CD4-positive, alpha-beta T cell treated with Interleukin-10 for 1 hour (primary cell): ENCODE measurements at places on chromosomes 1 and 21.

DNA sequence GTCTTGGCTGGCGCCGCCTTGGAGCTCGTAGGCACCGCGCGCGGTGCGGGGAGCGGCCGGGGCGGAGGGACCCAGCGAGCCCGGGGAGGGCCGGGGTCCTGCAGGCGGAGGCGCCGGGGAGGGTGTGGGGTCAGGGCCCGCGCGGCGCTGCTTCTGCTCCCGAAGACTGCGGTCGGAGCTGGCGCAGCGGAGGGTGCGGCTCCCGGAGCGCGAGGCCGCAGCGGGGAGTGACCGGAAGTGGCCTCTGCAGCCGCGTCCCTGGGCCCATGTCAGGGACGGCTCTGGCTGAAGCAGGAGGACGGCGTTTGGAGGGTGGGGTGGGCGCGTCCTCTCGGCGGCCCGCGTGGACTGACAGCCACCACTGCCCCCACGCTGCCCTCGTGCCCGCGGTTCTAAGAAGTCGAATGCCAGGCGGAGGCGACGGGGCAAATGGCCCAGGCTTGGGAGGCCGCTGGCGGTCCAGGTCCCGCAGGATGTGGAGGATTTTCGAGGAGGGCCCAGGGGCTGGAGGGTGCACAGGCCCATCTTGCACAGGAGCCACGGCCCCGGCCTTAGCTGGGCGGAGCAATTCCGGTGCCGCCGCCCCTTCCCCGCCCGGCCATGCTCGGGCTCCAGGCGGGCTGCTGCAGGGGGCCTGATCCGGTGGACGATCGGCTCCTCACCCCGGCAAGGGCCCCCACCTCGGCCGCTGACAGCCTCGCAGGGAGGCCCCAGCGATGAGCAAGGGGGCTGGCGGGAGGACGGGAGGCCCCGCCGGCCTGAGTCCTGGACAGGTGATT lies 7.7 kb upstream of the ZNF669 start:
- DNase-seq = no peak

DNA sequence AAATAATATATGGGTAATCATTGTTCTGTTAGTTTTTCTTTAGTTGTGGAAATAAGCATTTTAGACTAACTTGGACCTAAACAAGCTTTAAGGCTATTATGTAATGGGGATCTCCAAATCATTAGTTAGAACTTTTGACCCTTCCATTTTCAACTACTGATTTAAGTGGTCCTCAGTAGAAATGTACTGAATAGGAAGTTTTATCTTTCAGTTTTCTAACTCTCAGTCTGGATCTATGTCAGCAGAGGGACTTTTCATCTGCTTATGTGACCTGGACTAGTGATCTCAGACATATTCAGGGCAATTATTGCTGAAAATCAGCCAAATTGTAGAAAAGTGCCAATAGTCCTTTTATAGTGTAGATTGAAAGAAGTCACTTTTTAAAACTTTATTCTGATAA lies 56.0 kb downstream of the SASS6 start:
- DNase-seq = no peak

GRCh38 chr21:38507374-38507942 lies 9.2 kb upstream of the ERG start:
- DNase-seq = no peak

DNA sequence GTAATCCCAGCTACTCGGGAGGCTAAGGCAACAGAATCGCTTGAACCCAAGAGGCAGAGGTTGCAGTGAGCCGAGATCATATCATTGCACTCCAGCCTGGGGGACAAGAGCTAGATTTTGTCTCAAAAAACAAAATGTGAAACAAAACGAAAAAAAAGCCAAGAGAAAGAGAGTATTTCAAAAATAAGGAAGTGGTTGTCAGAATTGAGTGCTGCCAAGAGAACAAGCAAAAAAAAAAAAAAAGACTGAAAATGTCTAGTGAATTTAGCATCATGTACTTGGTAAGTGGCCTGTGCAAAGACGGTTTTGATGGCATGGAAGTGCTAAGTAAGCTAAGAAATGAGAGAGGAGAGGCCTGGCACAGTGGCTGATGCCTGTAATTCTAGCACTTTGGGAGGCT lies 14.3 kb downstream of the KPNA6 start:
- DNase-seq = no peak

DNA sequence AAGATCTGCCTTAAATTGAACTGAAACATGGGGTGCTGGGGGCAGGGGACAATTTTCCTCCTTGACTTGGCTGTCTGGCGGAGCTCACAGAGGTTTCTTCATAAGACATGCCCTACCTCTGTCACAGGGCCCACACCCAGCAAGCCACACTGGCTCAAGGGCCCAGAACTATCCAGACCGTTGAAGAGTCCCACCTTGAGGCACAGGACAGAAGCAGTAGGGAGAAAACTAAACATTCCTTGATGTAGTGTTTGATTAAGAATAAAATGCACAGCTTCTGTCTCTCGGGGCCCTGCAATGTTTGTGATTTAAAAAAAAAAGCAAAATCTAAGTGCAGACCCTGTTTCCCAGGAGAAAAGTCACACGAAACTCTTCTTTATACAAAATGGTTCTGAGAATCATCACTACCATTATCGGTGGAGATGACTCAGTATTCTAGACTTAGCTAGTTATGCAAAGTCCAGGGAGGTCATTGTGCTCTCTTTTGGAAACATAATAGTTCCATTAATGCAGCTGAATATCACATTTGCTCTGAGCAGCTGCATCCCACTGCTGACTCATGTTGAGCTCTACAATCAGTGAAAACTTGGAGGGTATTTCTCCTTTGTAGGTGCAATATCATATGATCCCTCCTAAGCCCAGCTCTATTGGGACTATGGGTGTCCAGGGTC lies 53.6 kb upstream of the DIRAS3 start:
- no peak for DNase-seq

DNA sequence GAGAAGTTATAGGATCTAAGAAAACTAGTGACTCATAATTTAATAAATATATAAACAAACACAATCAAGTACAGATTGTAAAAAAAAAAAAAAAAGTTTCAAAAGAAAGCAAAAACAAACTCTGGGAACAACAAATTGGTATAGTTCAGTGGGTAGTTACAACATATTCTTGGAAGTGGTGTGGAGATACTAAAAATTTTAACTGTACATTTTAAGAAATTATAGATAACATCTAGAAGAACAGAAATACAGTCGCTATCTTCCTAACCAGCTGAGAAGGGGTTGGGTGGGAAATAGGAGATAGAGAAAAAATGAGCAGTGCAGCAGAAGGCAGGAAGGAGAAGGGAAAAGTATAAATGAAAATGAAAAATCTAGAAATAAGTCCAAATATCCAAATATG lies 70.5 kb downstream of the LRRC8C start:
- DNase-seq = no peak

- DNase-seq = no peak
Observed at GRCh38 chr1:223763881-223764280, 51.5 kb downstream of the CAPN2 start.
